Ascending aorta (tissue), 2 donors: ENCODE measurements at places on chromosomes 3 and 15. TPM values are rescaled to one million over a fixed set of nuclear protein-coding genes. Genes with fewer than 3 reads are reported as not detected.

Gene PLA2G4D
- total RNA-seq: not detected

Gene FGF12
- total RNA-seq: 0.43 TPM

Gene CPEB1
- total RNA-seq: 2.4 TPM

Gene SATB1
- 7.7 TPM for total RNA-seq

Gene DUOXA1
- total RNA-seq: 4.2 TPM

- H3K4me1 ChIP-seq: no peaks in the 10 kb centered on the region
- H3K4me3 ChIP-seq: no peak overlapping the region
- no peak overlapping the region for H3K27ac ChIP-seq
- no peak for DNase-seq
- no peaks in the 10 kb centered on the region for H3K27me3 ChIP-seq
Observed at GRCh38 chr3:13307041-13307440, 113.1 kb downstream of the NUP210 start.

DNA sequence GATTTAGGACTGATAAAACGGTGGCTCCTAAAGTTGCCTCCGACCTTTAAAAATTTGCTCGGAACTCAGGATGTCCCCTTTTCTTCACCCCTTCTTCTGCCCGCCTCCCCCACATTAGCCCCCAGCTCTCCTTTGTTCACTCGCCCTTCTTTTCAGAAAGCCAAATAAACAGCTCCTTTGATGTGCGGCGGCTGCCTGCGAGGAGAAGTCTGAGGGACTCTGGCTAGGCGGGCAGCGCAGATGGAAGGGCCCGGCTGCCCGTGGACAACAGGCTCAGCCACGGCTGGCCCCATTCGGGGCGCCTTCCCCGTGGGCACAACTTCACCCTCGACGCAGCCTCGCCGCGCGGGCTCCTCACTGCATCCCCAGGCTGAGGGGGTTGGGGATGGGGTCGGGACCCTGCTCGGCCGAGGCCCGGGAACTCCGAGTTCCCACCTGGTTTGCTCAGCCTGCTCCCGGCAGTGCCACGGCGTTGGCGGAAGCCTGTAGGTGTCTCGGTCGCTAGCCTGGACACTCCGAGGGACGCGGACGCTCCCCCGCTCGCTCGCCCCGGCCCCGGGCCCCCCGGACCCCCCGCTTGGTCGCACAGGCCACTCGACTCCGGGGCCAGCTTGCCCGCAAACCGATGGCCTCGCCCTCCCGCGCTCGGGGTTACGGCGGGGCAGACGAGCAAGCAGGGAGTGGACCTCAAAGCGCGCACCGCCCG is 897 bp upstream of the TLE3 start:
- peak overlapping the region; percentile 89 for H3K4me3 ChIP-seq
- peak overlapping the region; percentile 92 for H3K27ac ChIP-seq
- H3K4me1 ChIP-seq: peaks cover 32% of the 10 kb centered on the region
- H3K36me3 ChIP-seq: no peaks in the 10 kb centered on the region
- H3K27me3 ChIP-seq: no peaks in the 10 kb centered on the region

DNA sequence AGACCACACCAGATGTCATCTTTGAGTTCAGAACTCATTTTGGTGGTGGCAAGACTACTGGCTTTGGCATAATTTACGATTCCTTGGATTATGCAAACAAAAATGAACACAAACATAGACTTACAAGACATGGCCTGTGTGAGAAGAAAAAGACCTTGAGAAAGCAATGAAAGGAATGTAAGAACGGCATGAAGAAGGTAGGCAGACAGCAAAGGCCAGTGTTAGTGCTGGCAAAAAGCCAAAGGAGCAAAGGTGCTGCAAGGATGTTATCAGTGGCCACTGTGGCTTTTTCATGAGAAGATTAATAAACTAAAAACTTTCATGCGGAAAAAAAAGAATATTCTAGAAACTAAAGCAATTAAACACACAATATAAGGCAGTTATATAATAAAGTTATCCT is 21.9 kb downstream of the AAGAB start:
- no peaks in the 10 kb centered on the region for H3K4me1 ChIP-seq
- no peak for DNase-seq
- H3K27ac ChIP-seq: no peak overlapping the region
- H3K36me3 ChIP-seq: peaks cover 13% of the 10 kb centered on the region

GRCh38 chr3:135895106-135895733 is 70.3 kb upstream of the PPP2R3A start:
- no peaks in the 10 kb centered on the region for H3K27me3 ChIP-seq
- H3K36me3 ChIP-seq: no peaks in the 10 kb centered on the region
- no peak overlapping the region for H3K27ac ChIP-seq

- H3K27ac ChIP-seq: peak overlapping the region; percentile 29
- H3K27me3 ChIP-seq: no peaks in the 10 kb centered on the region
- no peaks in the 10 kb centered on the region for H3K4me1 ChIP-seq
- H3K4me3 ChIP-seq: peak overlapping the region; percentile 41
Observed at GRCh38 chr3:125602752-125603649, 7.7 kb upstream of the OSBPL11 start.

DNA sequence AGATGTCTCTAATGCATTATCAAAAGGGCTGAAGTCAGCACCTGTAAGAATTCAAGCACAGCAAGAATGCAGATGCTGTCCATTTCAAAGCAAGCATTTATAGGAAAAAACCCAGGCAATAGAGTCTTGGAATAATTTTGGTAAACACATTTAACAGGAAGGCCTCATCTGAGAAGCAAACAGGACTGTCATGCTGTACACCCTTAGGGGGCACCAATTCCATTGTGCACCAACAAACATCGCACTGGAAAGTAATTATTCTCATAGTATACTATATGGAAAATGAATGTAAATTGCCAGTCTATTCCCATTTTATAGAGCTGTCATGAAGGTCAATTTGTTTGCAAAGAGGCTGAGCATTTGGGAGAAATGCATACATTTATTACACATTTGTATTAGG is 247.3 kb upstream of the SUCLG2 start:
- no peaks in the 10 kb centered on the region for H3K36me3 ChIP-seq
- H3K27me3 ChIP-seq: no peaks in the 10 kb centered on the region
- no peaks in the 10 kb centered on the region for H3K4me1 ChIP-seq
- H3K27ac ChIP-seq: no peak overlapping the region
- H3K4me3 ChIP-seq: no peak overlapping the region

DNA sequence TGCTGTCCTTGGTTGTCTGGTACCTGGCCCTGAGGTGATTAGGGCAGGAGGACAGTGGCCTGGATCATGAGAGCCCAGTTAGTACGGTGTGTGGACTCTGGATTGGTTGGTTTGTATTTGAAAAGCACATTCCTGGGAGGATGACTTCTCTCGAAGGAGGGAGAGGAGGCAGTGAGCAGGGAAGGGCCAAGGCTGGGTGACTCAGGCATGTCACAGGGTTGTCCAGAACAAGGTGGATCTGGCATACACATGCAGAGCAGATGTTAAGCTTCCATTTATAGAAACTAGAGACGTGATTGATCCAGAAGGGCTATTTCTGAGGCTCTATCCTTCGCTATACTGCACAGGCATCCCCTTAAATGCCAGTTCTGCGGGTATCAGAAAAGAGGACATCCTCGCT is 34.4 kb downstream of the FAM240A start:
- no peaks in the 10 kb centered on the region for H3K4me1 ChIP-seq
- no peak for DNase-seq
- H3K27me3 ChIP-seq: no peaks in the 10 kb centered on the region
- no peaks in the 10 kb centered on the region for H3K36me3 ChIP-seq

DNA sequence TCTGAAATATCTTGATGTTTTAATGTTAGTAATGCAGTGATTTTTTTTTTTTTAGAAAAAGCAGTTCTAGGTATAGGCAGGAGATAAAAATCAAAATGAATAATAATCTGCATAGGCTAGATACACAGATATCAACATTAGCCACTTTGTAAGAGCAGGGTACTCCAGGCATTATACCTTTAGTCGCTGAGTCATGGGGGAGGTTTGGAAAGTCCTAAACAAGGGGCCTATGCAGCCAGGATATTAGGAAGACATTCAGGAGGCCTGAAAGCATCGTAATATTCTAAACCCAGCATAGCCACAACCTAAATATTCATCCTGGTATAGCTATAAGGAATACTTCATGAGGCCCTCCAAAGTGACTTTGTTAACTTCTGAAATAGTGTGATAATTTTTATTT is 258.1 kb upstream of the NECTIN3 start:
- H3K27ac ChIP-seq: no peak overlapping the region
- no peaks in the 10 kb centered on the region for H3K27me3 ChIP-seq
- H3K4me1 ChIP-seq: no peaks in the 10 kb centered on the region
- H3K36me3 ChIP-seq: no peaks in the 10 kb centered on the region
